Frontal cortex (tissue), 4 donors: ENCODE measurements at places on chromosomes 6 and 20. TPM values are rescaled to one million over a fixed set of nuclear protein-coding genes. Genes with fewer than 3 reads are reported as not detected.

The HDDC2 gene
- total RNA-seq, result 31.0 TPM

The PPP1R16B gene
- total RNA-seq, result 10.6 TPM

The HLA-DOA gene
- total RNA-seq, result 0.82 TPM

The UNC5CL gene
- under 0.01 TPM for total RNA-seq

The ENPP1 gene
- 0.41 TPM for total RNA-seq

The CHRNA4 gene
- 6.9 TPM for total RNA-seq

The EIF2S2 gene
- total RNA-seq, result 48.9 TPM

The TEAD3 gene
- total RNA-seq, result 0.41 TPM

The SIRPD gene
- not detected for total RNA-seq

The CDSN gene
- total RNA-seq, result not detected

The SPDEF gene
- not detected for total RNA-seq

The GABRR2 gene
- under 0.01 TPM for total RNA-seq

The C6orf89 gene
- total RNA-seq, result 28.9 TPM

The CYB5R4 gene
- 6.9 TPM for total RNA-seq

The SIRPB1 gene
- 0.41 TPM for total RNA-seq

The RBBP8NL gene
- not detected for total RNA-seq

The FAM162B gene
- total RNA-seq, result 1.2 TPM

The TFAP2D gene
- 2.9 TPM for total RNA-seq

The ECT2L gene
- total RNA-seq, result 0.82 TPM

The C4A gene
- 10.6 TPM for total RNA-seq

The KCNG1 gene
- total RNA-seq, result 22.4 TPM

The GPRC6A gene
- total RNA-seq, result not detected

The RNF217 gene
- total RNA-seq, result 17.1 TPM

The GUCA1A gene
- total RNA-seq, result 1.2 TPM

The C6orf118 gene
- 5.3 TPM for total RNA-seq

The STMN3 gene
- total RNA-seq, result 104 TPM

The CAGE1 gene
- total RNA-seq, result not detected

The MAFB gene
- 7.3 TPM for total RNA-seq

The GLP1R gene
- total RNA-seq, result 0.41 TPM

The THBS2 gene
- total RNA-seq, result 6.5 TPM

The DZANK1 gene
- 5.3 TPM for total RNA-seq

The BPI gene
- total RNA-seq, result under 0.01 TPM

The SLC26A8 gene
- total RNA-seq, result 5.7 TPM

The HLA-DMB gene
- 0.82 TPM for total RNA-seq

The SYNGAP1 gene
- 35.1 TPM for total RNA-seq

The COL19A1 gene
- total RNA-seq, result 3.7 TPM

The NOTCH4 gene
- 5.3 TPM for total RNA-seq

The HLA-F gene
- 0.82 TPM for total RNA-seq

The TXLNB gene
- total RNA-seq, result 0.82 TPM

The LHFPL5 gene
- total RNA-seq, result 0.82 TPM

The RFX6 gene
- not detected for total RNA-seq
